ENCODE measurements at places on chromosomes 16 and 17. TPM values are rescaled to one million over a fixed set of nuclear protein-coding genes. Genes with fewer than 3 reads are reported as not detected.

DNA sequence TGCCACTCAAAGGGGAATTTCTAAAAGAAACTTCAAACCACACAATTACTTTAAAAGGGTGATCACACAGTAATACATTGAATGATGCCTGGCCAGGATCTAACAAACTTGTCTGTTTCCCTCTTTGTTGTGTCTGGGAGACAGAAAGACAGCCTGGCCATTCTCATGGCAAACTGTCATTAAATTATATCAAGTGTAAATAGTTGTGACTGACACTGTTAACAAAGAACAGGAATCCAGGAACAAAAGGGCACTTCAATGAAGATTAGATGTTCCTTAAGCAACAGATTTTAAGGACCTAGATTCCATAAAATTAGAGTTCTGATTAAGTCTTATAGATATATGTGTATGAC, 383.6 kb downstream of the KCNJ2 start:
- no peaks in the 10 kb centered on the region for H3K4me1 ChIP-seq
- H3K27me3 ChIP-seq: no peaks in the 10 kb centered on the region
- H3K27ac ChIP-seq: no peak overlapping the region
- no peak for DNase-seq

- no peak for DNase-seq
- H3K36me3 ChIP-seq: no peaks in the 10 kb centered on the region
- H3K4me3 ChIP-seq: no peak overlapping the region
- no peaks in the 10 kb centered on the region for H3K4me1 ChIP-seq
- H3K27ac ChIP-seq: no peak overlapping the region
Observed at GRCh38 chr17:34920676-34921075, 40.6 kb downstream of the CCT6B start.

- DNase-seq: no peak
- H3K27me3 ChIP-seq: peaks cover 4% of the 10 kb centered on the region
- no peak overlapping the region for H3K27ac ChIP-seq
- H3K4me1 ChIP-seq: no peaks in the 10 kb centered on the region
- no peaks in the 10 kb centered on the region for H3K36me3 ChIP-seq
Observed at GRCh38 chr16:46555951-46556350, 65.2 kb downstream of the SHCBP1 start.

Gene CLDN7
- 1.1 TPM for total RNA-seq

GRCh38 chr17:79090443-79091225, 16.0 kb downstream of the ENGASE start:
- peaks cover 20% of the 10 kb centered on the region for H3K4me1 ChIP-seq
- H3K27me3 ChIP-seq: peaks cover 15% of the 10 kb centered on the region
- DNase-seq: no peak
- H3K36me3 ChIP-seq: peaks cover 14% of the 10 kb centered on the region
- no peak overlapping the region for H3K27ac ChIP-seq

DNA sequence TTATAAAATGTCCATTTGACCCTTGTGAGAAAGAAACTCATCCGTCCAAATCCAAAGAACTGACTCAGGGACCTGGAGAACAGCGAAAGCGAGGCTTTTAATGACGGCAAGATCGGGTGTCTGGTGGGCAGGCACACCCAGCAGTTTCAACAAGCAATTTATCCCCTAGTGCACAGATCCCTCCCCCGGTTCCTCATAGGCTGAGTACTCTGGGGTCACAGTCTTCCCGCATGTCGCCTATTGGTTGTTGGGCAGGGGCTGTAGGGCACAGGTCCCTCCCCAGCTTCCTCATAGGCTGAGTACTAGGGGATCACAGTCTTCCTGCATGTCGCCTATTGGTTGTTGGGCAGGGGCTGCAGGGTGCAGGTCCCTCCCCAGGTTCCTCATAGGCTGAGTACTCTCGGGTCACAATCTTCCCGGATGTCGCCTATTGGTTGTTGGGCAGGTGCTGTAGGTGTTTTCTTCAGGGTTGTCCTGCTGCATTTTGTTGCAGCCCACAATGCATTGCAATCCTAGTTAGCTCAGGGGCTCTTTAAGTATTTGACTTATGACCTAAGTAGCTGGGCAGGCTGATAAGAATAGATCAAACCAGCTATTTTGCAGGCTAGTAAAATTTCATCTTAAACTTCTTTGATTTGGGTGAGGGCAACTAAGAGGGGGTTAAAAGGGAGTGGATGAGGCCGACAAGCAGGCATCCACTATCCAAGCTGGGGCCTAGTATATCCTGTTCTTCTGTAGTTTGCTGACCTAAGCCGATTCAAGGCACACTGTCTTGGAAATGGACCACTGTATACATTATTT, 3.6 kb upstream of the UTS2R start:
- H3K4me3 ChIP-seq: no peak overlapping the region
- H3K27ac ChIP-seq: no peak overlapping the region
- H3K4me1 ChIP-seq: peaks cover 22% of the 10 kb centered on the region
- H3K27me3 ChIP-seq: peaks cover 33% of the 10 kb centered on the region

Measured in CD4-positive, alpha-beta T cell (primary cell).